ENCODE measurements at places on chromosomes 4 and X. TPM values are rescaled to one million over a fixed set of nuclear protein-coding genes. Genes with fewer than 3 reads are reported as not detected.
A peak's percentile ranks its signal among the peaks of the same experiment; 100 is the strongest.

- no peak overlapping the region for H3K4me3 ChIP-seq
- DNase-seq = no peak
- H3K36me3 ChIP-seq = no peaks in the 10 kb centered on the region
These were observed 384.6 kb downstream of the IDS start for GRCh38 chrX:149120459-149120858.

DNA sequence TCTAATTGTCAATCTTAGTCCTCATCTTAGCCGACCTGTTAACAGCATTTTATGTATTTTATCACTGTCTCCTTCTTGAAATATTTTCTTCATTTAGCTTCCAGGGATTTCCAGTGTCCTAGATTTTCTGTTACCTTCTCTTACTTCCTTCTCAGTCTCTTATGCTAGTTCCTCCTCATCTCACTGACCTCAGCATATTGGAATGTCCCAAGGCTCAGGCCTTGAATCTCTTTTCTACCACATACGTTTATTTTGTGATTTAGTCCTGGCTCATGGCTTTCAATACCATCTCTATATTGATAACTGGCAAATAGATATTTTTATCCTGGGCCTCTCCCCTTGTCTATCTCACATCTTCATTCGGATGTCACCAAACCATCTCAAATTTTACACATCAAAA lies 61.1 kb downstream of the IQCM start:
- no peaks in the 10 kb centered on the region for H3K4me1 ChIP-seq
- H3K27me3 ChIP-seq = no peaks in the 10 kb centered on the region
- no peak overlapping the region for H3K4me3 ChIP-seq
- no peaks in the 10 kb centered on the region for H3K36me3 ChIP-seq
- no peak overlapping the region for H3K27ac ChIP-seq
- DNase-seq = no peak

DNA sequence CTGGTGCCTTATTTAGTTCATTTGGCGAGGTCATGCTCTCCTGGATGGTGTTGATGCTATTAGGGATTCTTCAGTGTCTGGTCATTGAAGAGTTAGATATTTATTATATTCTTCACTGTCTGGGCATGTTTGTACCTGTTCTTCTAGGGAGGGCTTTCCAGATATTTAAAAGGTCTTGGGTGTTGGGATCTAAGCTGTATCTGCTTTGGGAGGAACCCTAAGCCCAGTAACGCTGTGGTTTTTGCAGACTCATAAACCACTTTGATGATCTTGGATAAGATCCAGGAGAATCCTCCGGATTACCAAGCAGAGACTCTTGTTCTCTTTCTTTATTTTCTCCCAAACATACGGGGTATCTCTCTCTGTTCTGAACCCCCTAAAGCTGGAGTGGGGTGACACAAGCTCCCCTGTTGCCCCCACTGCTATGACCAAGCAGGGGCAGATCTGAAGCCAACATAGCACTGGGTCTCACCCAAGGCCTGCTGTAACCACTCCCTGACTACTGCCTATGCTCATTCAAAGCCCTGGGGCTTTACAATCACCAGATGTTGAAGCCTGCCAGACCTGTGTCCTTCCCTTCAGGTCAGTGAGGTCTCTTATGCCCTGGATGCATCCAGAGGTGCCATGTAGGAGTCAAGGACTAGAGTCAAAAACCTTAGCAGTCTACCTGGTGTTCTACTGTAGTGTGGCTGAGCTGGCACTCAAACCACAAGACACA lies 187.6 kb downstream of the GUCY2F start:
- no peak overlapping the region for H3K4me3 ChIP-seq
- no peaks in the 10 kb centered on the region for H3K4me1 ChIP-seq
- DNase-seq = no peak
- no peak overlapping the region for H3K27ac ChIP-seq
- no peaks in the 10 kb centered on the region for H3K36me3 ChIP-seq
- H3K27me3 ChIP-seq = no peaks in the 10 kb centered on the region

DNA sequence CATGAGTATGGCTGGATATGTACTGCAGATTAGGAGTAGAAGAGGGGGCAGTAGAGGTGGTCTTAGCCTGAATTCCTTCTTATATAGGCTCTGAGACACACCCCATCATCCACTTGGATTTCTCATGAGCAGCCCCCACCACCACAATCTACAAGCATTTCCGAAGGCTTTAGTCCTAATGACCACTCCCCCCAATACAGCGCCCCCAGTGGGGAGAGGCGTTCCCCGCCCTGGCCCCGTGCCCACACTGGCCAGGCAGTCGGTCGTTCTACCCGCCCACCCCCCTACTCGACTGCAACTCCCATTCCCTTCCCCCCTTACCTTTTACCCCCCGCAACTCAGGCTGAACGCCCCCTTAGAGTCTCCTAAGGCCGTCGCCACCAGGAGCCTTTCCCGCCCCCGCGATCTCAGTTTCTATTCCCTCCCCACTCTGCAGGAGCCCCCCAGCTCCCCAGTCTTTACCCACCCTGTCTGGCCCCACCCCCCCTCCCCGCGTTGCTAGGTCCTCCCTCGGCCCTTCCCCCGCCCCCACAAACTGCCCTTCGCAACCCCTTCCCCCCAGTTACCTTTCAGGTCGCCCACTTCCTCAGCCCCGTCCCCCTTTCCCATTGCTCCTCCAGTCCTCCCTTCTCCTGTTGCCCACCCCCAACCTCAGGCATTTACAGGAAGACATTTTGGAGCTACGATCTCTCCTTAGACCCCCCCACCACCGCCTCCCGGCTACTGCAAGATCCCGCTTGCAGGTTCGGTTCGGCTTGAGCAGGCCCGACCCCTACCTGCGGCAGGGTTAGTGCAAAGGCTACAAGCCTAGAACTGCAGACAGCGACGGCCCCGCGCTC lies 468 bp downstream of the ZMYM3 start:
- H3K36me3 ChIP-seq = peaks cover 9% of the 10 kb centered on the region
- peak overlapping the region; percentile 59 for H3K4me3 ChIP-seq

- H3K27ac ChIP-seq = no peak overlapping the region
- H3K27me3 ChIP-seq = no peaks in the 10 kb centered on the region
- H3K4me1 ChIP-seq = no peaks in the 10 kb centered on the region
These were observed 39.4 kb downstream of the DCLK2 start for GRCh38 chr4:150117629-150118028.

DNA sequence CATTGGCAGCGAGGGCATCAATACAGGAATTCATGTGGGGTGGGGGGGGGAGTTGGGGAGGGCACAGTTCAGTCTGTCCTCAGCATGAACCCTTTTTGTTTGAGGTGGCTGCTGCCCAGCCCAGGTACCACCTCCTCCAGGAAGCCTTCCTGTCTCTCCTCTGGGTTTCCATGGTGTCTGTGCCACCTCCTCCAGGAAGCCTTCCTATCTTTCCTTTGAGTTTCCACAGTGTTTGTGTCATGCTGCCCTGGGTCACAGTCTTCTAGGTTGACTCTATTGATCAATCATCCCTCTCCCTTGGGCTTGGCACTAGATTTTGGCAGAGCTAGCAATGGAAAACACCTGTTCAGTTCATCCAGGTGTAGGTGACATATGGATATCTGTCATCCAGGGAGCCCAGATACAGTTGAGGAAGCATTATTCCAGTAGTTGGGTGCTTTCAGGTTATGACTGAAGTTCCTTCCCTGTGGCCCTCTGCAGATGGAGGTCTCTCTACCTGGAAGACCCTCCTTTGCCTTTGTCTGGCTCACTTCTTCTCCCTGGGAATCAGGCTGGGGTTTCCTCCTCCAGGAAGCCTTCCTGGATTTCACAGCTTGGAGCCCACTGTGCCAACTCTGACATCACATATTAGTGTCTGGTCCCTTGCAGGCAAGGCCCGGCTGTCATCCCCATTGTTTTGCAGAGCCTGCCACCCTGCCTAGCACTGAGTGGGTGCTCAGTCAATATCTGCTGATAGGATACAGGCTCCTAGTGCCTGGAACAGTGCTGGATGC lies 96.6 kb downstream of the SORCS2 start:
- H3K27ac ChIP-seq = no peak overlapping the region
- H3K4me3 ChIP-seq = no peak overlapping the region
- H3K36me3 ChIP-seq = no peaks in the 10 kb centered on the region
- no peaks in the 10 kb centered on the region for H3K27me3 ChIP-seq
- H3K4me1 ChIP-seq = no peaks in the 10 kb centered on the region

GRCh38 chrX:95678679-95679078 lies 1006.0 kb upstream of the DIAPH2 start:
- no peak for DNase-seq
- no peak overlapping the region for H3K4me3 ChIP-seq
- H3K36me3 ChIP-seq = no peaks in the 10 kb centered on the region
- H3K4me1 ChIP-seq = no peaks in the 10 kb centered on the region
- no peaks in the 10 kb centered on the region for H3K27me3 ChIP-seq

DNA sequence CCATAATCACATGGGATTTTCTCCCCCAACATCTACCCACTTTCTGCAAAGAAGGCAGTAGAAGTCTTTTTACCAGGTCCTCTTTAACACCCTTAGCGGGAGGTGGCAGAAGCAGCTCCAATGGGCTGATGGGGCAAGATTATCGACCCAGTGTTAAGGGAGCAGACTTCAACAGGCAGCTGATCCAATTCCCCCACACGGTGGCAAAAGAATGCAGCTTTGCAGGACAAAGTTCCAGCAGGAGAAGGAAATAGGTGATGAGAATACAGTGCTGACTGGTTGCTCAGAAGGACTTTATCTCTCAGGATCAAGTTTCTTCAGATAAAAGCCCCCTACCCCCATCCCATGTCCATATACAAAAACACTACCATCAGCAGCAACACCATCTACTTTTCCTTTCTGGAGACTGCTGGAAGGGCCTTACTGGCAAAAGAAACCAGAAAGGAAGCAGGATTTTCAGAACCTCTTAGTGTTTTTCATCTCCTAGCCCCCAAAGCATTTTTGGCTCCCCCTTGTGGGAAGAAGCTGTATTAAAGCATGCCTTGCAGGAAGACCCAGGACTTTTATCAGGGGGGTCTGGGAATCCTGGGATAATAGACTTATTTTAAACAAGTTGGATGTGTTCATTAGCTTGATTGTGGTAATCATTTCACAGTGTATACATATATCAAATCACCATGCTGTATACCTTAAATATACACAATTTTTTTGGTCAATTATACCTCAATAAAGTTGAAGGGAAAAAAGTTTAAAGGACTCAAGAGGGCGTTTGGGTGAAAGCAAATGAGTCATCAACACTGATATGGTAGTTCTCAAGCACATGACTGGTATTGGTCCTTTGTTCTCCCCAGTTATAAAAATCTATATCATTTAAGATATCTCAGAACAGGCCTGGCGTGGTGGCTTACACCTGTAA lies 146.4 kb downstream of the GPC3 start:
- H3K4me1 ChIP-seq = no peaks in the 10 kb centered on the region
- no peaks in the 10 kb centered on the region for H3K36me3 ChIP-seq
- H3K27ac ChIP-seq = no peak overlapping the region
- no peaks in the 10 kb centered on the region for H3K27me3 ChIP-seq
- no peak for DNase-seq

DNA sequence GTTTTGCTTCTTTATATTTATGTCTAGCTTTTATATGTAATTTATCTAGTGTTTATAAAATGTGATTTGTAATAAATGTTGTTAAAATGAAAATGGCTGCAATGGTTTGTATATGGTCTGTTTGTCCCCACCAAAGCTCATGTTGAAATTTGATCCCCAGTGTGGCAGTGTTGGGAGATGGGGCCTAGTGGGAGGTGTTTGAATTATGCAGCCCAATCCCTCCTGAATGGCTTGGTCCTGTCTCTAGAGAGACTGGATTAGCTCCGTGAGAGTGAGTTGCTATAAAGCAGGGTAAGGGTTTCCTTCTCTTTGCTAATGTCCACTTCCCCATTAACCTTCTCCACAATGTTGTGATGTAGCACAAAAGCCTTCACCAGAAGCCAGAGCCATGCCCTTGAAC lies 30.0 kb upstream of the JADE3 start:
- H3K27me3 ChIP-seq = no peaks in the 10 kb centered on the region
- no peak for DNase-seq
- no peak overlapping the region for H3K4me3 ChIP-seq
- H3K36me3 ChIP-seq = peaks cover 4% of the 10 kb centered on the region
- H3K4me1 ChIP-seq = no peaks in the 10 kb centered on the region
- H3K27ac ChIP-seq = no peak overlapping the region

- no peak overlapping the region for H3K4me3 ChIP-seq
- no peaks in the 10 kb centered on the region for H3K4me1 ChIP-seq
- no peak overlapping the region for H3K27ac ChIP-seq
- no peak for DNase-seq
These were observed 93.2 kb upstream of the DIAPH2 start for GRCh38 chrX:96591421-96591820.

DNA sequence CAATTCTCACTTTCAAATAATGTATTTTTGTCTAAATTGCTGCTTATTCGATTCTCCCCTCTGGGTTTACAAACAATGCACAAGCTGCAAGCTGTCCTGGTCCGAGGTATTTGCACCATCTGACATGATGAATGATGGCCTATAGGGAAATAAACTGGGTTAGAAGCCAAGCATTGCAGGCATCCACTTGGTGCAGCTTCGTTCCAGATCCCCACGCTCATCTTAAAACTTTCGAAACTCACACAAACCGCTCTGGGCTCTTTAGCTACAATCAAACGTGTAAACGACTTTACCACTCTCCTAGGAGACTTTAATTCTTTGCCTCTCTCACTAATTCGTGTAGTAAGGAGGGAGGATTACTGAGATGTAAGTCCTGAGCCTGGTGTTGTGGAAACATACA lies 19.0 kb downstream of the PHKA2 start:
- no peaks in the 10 kb centered on the region for H3K4me1 ChIP-seq
- DNase-seq = no peak
- no peaks in the 10 kb centered on the region for H3K36me3 ChIP-seq
- no peak overlapping the region for H3K4me3 ChIP-seq
- H3K27me3 ChIP-seq = no peaks in the 10 kb centered on the region

ENPP6 gene
- total RNA-seq = 1.2 TPM

TAF7L gene
- total RNA-seq = 0.16 TPM

LEF1 gene
- 18.6 TPM for total RNA-seq

All from spleen (tissue), 13 donors.